Suprapubic skin (tissue), 4 donors: ENCODE measurements at places on chromosomes 3 and 15. TPM values are rescaled to one million over a fixed set of nuclear protein-coding genes. Genes with fewer than 3 reads are reported as not detected.

- H3K27ac ChIP-seq = no peak overlapping the region
- H3K36me3 ChIP-seq = no peaks in the 10 kb centered on the region
- peaks cover 4% of the 10 kb centered on the region for H3K4me1 ChIP-seq
- DNase-seq = no peak
- H3K27me3 ChIP-seq = no peaks in the 10 kb centered on the region
These were observed 7.7 kb upstream of the RFTN1 start for GRCh38 chr3:16520970-16521881.

DNA sequence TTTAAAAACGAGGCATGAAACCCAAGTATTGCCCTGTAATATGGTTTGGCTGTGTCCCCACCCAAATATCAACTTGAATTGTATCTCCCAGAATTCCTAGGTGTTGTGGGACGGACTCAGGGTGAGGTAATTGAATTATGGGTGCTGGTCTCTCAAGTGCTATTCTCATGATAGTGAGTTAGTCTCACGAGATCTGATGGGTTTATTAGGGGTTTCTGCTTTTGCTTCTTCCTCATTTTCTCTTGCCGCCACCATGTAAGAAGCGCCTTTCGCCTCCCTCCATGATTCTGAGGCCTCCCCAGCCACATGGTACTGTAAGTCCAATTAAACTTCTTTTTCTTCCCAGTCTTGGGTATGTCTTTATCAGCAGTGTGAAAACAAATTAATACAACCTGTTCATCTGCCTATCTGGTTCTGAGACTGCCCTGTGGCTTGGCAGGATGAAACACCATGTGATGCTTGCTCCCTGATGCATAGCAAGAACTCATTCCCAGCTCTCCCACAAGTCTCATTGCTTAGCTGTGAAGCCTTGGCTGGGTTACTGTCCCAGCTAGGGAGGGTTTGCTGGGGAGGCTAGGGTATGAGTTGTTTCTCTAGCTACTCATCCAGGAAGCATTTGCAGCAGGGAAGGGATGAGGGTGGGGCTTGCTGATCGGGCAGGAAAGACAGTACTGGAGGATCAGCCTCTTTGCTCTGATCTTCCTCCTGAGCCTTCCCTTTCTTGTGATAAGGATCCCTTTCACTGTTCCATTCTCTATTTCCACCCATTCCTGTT, 3.7 kb upstream of the SQOR start:
- peak overlapping the region; percentile 39 for H3K27ac ChIP-seq
- H3K4me1 ChIP-seq = peaks cover 25% of the 10 kb centered on the region
- peak overlapping the region; percentile 22 for H3K4me3 ChIP-seq
- H3K36me3 ChIP-seq = no peaks in the 10 kb centered on the region
- no peak for DNase-seq

DNA sequence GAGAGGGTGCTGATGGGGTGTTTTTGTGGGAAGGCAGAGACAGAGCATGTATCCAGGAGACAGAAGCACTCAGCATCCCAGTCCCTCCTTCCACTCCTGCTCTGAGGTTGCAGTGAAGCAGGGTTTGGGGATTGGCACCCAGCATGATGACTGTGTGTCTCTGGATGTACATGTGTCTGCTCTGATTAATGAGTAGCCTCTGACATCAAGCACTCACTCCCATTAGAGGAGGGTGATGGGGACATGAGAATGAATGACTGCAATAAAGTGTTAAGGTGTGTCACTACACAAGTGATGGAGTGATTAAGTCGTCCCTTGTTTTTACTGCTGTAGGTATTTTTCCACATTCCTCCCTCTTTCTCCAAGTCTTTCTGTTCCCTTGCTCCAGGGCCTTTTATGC, 9.6 kb upstream of the MYZAP start:
- no peak overlapping the region for H3K4me3 ChIP-seq
- no peaks in the 10 kb centered on the region for H3K36me3 ChIP-seq
- peaks cover 4% of the 10 kb centered on the region for H3K27me3 ChIP-seq
- H3K4me1 ChIP-seq = peaks cover 6% of the 10 kb centered on the region
- DNase-seq = no peak

DNA sequence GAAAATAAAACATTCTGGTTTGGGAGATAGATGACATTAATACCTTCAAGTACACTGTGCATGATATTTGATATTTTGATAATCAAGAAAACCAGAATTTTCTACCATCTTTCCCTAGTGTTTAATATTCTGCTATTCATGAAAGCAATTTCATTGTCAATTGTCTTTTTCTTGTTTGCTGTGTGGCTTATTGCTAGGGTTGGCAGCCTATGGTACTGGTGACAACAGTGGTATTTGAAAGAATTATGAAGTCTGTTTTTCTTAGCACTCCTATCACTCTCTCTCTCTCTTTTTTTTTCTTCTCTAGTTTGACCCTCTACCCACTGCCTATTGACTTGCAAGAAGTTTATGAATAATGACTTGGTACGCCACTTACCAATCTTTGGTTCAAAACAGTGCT, 15.4 kb downstream of the RNF13 start:
- H3K4me3 ChIP-seq = no peak overlapping the region
- no peaks in the 10 kb centered on the region for H3K36me3 ChIP-seq
- H3K27me3 ChIP-seq = no peaks in the 10 kb centered on the region
- DNase-seq = no peak

DNA sequence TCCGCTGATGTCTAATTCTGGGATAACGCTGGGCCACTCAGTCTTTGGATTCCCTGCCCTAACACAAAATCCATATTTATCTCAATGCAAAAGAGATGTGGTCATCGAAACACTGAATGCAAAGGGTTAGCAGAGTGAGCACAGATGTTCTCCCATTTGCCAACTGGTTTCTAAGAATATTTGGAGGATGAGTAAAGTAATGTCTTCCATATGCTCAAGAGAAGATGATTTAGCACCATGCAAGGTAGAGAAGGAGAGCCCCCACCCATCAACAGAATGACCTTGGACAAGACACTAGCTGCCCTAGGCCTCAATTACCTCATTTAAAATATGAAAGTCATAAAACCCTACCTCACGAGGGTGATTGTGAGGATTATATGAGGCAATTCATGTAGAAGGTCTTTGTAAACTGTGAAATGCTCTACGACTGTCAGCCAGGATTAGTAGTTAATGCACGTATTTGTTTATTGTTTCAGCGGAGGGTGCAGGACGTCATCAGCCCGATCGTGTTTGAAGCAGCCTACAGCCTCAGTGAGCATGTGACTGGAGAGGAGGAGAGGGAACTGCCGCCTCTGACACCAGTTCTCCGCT, 232.9 kb upstream of the CTDSPL start:
- no peak overlapping the region for H3K27ac ChIP-seq
- H3K36me3 ChIP-seq = no peaks in the 10 kb centered on the region
- no peak overlapping the region for H3K4me3 ChIP-seq
- H3K4me1 ChIP-seq = peaks cover 32% of the 10 kb centered on the region
- no peak for DNase-seq

RBP2 gene
- total RNA-seq = not detected

DNA sequence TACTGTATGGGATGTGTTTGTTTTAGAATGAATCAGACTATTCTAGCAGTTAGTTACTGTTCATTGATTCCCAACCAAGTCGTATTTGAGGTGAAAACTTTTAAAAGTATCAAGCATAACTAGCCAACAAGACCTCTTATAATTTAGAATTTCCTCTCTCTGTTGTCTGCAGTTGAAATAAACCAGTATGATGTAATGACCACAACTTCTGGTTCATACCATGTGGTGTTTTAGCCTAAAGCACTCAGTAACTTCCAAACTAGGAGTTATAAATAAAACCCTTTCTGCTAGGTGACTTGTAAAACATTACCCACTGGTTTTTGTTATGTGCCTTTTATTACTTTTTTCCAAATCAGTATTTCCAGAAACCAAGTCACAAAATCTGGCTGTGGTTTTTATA, 19.8 kb upstream of the P2RY12 start:
- H3K36me3 ChIP-seq = no peaks in the 10 kb centered on the region
- H3K27ac ChIP-seq = no peak overlapping the region
- H3K4me1 ChIP-seq = no peaks in the 10 kb centered on the region

DNA sequence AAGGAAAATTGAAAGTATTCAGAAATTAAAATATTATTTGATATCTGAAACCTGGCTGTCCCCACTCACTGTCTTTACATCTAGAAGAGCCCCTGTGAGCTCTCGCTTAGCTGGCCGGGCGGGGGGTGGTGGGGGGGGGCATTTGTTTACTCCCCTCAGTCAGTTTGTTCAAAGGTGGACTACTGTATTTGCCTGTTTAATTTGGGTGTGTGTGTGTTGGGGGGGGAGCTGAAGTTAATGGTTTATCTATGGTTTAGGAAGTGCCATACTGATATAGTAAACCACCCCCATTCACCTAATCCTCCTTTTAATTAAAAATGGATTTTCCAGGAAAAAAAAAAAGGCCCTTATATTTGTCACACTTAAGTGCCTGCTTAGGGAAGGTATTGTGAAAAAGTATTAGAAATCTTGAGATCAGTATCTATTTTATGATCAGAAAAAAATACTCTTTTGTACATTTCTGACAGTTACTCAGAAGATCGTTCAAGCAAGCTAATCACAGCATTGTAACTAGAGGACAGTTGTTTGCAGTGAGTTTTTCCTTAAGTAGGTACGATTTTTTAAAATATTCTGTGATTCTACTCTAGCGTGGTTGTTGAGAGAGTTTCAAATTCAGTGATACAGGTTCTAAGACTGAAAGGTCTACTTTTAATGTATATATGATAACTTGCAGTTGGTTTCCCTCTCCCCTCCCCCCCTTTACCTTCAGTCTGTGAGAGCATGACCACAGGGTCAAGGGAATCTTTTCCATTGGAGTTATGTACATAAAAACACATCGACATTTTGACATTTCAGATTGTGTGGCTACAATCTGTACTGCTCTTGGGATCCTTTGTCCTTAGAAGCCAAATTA, 8.5 kb downstream of the NR2F2 start:
- H3K4me3 ChIP-seq = peak overlapping the region; percentile 71
- peaks cover 10% of the 10 kb centered on the region for H3K36me3 ChIP-seq
- no peak for DNase-seq
- peak overlapping the region; percentile 90 for H3K27ac ChIP-seq
- H3K27me3 ChIP-seq = peaks cover 25% of the 10 kb centered on the region

- no peak overlapping the region for H3K27ac ChIP-seq
- H3K4me1 ChIP-seq = peaks cover 54% of the 10 kb centered on the region
- H3K27me3 ChIP-seq = no peaks in the 10 kb centered on the region
- no peaks in the 10 kb centered on the region for H3K36me3 ChIP-seq
These were observed 28.6 kb downstream of the ABTB1 start for GRCh38 chr3:127701280-127701911.

GRCh38 chr3:71210257-71211007, 373.1 kb downstream of the FOXP1 start:
- DNase-seq = peak; percentile 74
- H3K4me3 ChIP-seq = no peak overlapping the region
- peaks cover 20% of the 10 kb centered on the region for H3K4me1 ChIP-seq

GRCh38 chr3:128464188-128464587, 2.5 kb downstream of the DNAJB8 start:
- H3K27me3 ChIP-seq = peaks cover 28% of the 10 kb centered on the region
- H3K36me3 ChIP-seq = no peaks in the 10 kb centered on the region
- H3K4me3 ChIP-seq = no peak overlapping the region
- DNase-seq = no peak
- no peak overlapping the region for H3K27ac ChIP-seq

NDUFB5 gene
- 44.8 TPM for total RNA-seq

LRTM1 gene
- not detected for total RNA-seq

DNA sequence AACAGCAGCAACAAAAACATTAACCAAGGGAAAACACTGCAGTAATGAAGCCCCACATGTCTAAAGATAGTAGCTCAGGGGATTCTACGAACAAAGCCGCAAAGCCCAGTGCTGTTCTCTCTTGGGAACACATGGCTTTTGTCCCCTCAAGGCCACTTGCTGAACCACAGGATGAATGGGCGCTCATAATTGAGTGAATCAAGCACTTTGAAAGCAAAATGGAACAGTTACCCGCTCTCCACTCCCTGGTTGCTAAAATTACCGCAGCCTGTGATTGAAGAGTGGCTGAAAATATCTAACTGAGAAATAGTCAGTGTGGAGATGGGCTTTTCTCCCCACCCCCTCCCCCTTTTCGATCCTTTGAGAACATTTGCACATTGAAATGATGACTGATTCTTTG, 39.6 kb downstream of the RASGRF1 start:
- H3K4me3 ChIP-seq = no peak overlapping the region
- no peaks in the 10 kb centered on the region for H3K4me1 ChIP-seq
- DNase-seq = no peak
- H3K27me3 ChIP-seq = peaks cover 4% of the 10 kb centered on the region
- H3K27ac ChIP-seq = no peak overlapping the region

- H3K4me3 ChIP-seq = no peak overlapping the region
- H3K27ac ChIP-seq = no peak overlapping the region
- no peaks in the 10 kb centered on the region for H3K4me1 ChIP-seq
- H3K27me3 ChIP-seq = no peaks in the 10 kb centered on the region
- no peaks in the 10 kb centered on the region for H3K36me3 ChIP-seq
These were observed 786.7 kb upstream of the EPHA6 start for GRCh38 chr3:96027718-96028117.

GRCh38 chr15:72033711-72034110, 84.2 kb downstream of the MYO9A start:
- H3K27ac ChIP-seq = no peak overlapping the region
- H3K4me3 ChIP-seq = no peak overlapping the region
- peaks cover 6% of the 10 kb centered on the region for H3K36me3 ChIP-seq
- H3K27me3 ChIP-seq = no peaks in the 10 kb centered on the region

GRCh38 chr3:29802057-29802456, 521.2 kb downstream of the RBMS3 start:
- no peak overlapping the region for H3K4me3 ChIP-seq
- H3K36me3 ChIP-seq = no peaks in the 10 kb centered on the region
- no peaks in the 10 kb centered on the region for H3K4me1 ChIP-seq
- no peak overlapping the region for H3K27ac ChIP-seq
- no peak for DNase-seq

DNA sequence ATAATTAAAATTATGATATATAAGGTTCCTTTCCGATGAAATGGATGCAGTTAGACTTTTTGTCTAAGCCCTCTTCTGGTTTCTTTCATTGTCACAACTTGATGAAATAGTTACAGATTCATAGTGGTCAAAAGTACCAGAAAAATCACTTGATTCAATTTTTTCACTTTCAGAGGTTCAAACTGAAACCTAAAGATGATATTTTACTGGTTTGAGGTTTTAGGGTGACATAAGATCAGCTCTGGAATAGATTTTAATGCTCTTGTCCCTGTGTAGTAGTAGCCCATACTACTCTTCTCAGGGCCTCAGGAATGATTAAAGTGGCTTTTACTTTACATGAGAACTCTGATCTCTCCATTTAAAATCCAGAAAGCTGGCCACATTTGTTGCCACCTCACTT, 479.1 kb upstream of the ZNF717 start:
- no peak for DNase-seq
- no peak overlapping the region for H3K27ac ChIP-seq
- no peak overlapping the region for H3K4me3 ChIP-seq
- no peaks in the 10 kb centered on the region for H3K36me3 ChIP-seq

DNA sequence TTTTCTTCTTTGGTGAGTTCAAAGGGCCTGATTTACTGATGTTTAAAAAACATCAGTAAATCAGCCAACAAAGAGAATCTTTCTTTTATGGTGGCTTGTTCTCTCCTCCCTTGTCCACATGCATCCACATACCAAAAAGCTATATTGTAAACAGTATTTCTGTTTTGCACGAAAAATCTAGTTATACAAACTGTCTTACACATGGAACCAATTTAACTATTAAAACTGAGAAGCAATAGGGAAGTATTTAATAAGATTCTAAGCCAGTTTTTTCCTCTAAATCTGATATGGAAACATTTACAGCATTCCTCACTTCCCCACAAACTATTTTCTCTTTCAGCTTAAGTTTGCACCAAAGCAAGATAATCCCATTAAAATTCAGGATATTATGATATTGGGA, 110.8 kb upstream of the ICE2 start:
- peak overlapping the region; percentile 26 for H3K27ac ChIP-seq
- DNase-seq = no peak
- H3K27me3 ChIP-seq = no peaks in the 10 kb centered on the region
- no peaks in the 10 kb centered on the region for H3K36me3 ChIP-seq
